ENCODE measurements at places on chromosomes 13 and 19. TPM values are rescaled to one million over a fixed set of nuclear protein-coding genes. Genes with fewer than 3 reads are reported as not detected.

Gene PNMA8C
- polyA plus RNA-seq = 0.68 TPM

Gene CYP2B6
- polyA plus RNA-seq = 0.38 TPM

Gene KRTDAP
- polyA plus RNA-seq = not detected

Gene PPP1R13L
- 28.1 TPM for polyA plus RNA-seq

Gene CEACAM20
- polyA plus RNA-seq = not detected

Gene UPK1A
- 81.8 TPM for polyA plus RNA-seq

GRCh38 chr13:20140487-20140886, 20.4 kb downstream of the GJA3 start:
- DNase-seq = no peak

- DNase-seq = no peak
Measured at GRCh38 chr19:51726049-51726448, 2.3 kb upstream of the HAS1 start.

GRCh38 chr13:112391746-112392145, 15.6 kb downstream of the SPACA7 start:
- DNase-seq = no peak

- DNase-seq = no peak
Measured at GRCh38 chr19:33865306-33865705, 68.6 kb downstream of the KCTD15 start.

DNA sequence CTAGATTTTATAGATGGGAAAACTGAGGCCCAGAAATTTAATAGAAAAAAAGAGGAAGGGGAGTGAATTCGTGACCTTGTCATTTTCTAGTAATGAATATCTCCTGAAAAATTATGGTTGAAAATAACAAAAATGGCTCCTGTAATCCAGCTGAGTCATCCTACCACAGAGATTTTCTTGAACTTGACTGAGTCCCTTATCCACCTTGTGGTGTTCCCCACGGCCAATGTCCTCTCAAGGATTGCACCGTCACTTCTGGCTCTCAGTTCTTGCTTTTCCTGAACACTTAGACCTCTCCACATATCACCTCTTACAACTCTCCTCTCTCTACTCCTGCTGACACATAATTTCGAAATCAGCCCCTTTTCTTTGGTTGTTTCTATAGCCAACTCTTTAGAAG, 1.2 kb upstream of the KATNAL1 start:
- no peak for DNase-seq

GRCh38 chr19:49524812-49525455, 2.9 kb upstream of the RCN3 start:
- DNase-seq = no peak

- no peak for DNase-seq
Measured at GRCh38 chr13:99737481-99738245, 233.9 kb downstream of the ZIC5 start.

GRCh38 chr13:50156561-50157127, 141.4 kb downstream of the KCNRG start:
- DNase-seq = no peak

- DNase-seq = no peak
Measured at GRCh38 chr13:59547950-59548349, 615.8 kb downstream of the DIAPH3 start.
